Thyroid gland (tissue), 4 donors: ENCODE measurements at places on chromosomes 2 and 18. TPM values are rescaled to one million over a fixed set of nuclear protein-coding genes. Genes with fewer than 3 reads are reported as not detected.

Gene KCNIP3
- 46.8 TPM for total RNA-seq

Gene CD8B
- total RNA-seq, result 3.5 TPM

Gene STAM2
- 62.1 TPM for total RNA-seq

- no peaks in the 10 kb centered on the region for H3K4me1 ChIP-seq
- H3K27ac ChIP-seq, result peak overlapping the region; percentile 75
- no peaks in the 10 kb centered on the region for H3K27me3 ChIP-seq
- H3K4me3 ChIP-seq, result peak overlapping the region; percentile 47
Observed at GRCh38 chr18:63074981-63075404, 244.6 kb downstream of the BCL2 start.

DNA sequence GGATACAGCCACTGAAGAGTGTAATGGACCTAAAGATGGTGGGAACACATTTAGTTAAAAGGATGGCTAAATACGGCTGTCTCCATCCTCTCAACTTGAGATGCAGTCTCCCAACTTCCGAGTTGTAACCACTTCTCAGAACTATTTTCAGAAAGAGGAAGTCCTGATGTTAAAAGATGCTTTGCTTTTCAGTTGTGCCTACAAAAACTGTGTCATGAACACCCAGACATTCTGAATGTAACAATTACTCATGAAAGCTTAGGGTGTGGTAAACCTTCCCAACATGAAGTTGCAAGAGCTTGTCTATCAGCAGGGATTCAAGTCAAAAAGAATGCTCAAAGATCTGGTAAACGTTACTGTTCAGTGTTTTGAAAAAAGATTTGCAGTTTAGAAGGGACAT lies 147.9 kb downstream of the DOCK10 start:
- no peaks in the 10 kb centered on the region for H3K27me3 ChIP-seq
- no peak for DNase-seq
- no peak overlapping the region for H3K4me3 ChIP-seq
- H3K27ac ChIP-seq, result no peak overlapping the region
- no peaks in the 10 kb centered on the region for H3K4me1 ChIP-seq

DNA sequence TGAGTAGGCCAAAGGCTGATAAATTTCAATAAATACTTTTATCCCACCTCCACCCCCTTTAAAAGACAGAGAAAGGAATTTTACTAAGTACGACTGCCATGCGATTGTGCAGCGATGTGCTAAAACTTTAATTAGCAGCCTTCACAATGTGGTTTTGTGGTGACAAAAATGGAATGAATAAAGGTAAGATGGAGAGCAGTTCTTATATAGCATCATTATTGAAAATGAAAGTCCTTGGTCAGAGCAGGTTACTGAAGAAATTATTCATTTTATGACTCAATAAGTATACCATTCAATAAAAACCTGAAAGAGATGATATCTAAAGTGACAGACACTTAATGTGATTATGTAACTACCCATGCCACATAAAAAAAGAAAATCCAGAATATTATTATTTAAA lies 33.2 kb upstream of the MTIF2 start:
- no peak overlapping the region for H3K27ac ChIP-seq
- no peaks in the 10 kb centered on the region for H3K27me3 ChIP-seq
- H3K4me3 ChIP-seq, result no peak overlapping the region
- no peaks in the 10 kb centered on the region for H3K36me3 ChIP-seq
- DNase-seq, result no peak

GRCh38 chr2:240957656-240958365 lies 40.6 kb upstream of the SNED1 start:
- H3K4me3 ChIP-seq, result no peak overlapping the region
- peaks cover 80% of the 10 kb centered on the region for H3K4me1 ChIP-seq
- H3K36me3 ChIP-seq, result no peaks in the 10 kb centered on the region
- H3K27me3 ChIP-seq, result no peaks in the 10 kb centered on the region

GRCh38 chr2:30481323-30481800 lies 34.3 kb downstream of the LCLAT1 start:
- no peaks in the 10 kb centered on the region for H3K36me3 ChIP-seq
- peaks cover 5% of the 10 kb centered on the region for H3K4me1 ChIP-seq
- H3K4me3 ChIP-seq, result no peak overlapping the region
- no peak for DNase-seq
- H3K27me3 ChIP-seq, result no peaks in the 10 kb centered on the region

- H3K27me3 ChIP-seq, result no peaks in the 10 kb centered on the region
- peaks cover 17% of the 10 kb centered on the region for H3K4me1 ChIP-seq
- no peak overlapping the region for H3K4me3 ChIP-seq
- no peak overlapping the region for H3K27ac ChIP-seq
- peak; percentile 45 for DNase-seq
Observed at GRCh38 chr18:28045176-28045810, 131.6 kb downstream of the CDH2 start.

- H3K4me1 ChIP-seq, result no peaks in the 10 kb centered on the region
- peaks cover 8% of the 10 kb centered on the region for H3K27me3 ChIP-seq
- H3K4me3 ChIP-seq, result peak overlapping the region; percentile 26
- H3K36me3 ChIP-seq, result no peaks in the 10 kb centered on the region
- no peak overlapping the region for H3K27ac ChIP-seq
Observed at GRCh38 chr2:132038179-132038882, 123.4 kb downstream of the ANKRD30BL start.

- H3K36me3 ChIP-seq, result no peaks in the 10 kb centered on the region
- peak; percentile 88 for DNase-seq
- H3K27me3 ChIP-seq, result no peaks in the 10 kb centered on the region
- peak overlapping the region; percentile 78 for H3K27ac ChIP-seq
- no peak overlapping the region for H3K4me3 ChIP-seq
Observed at GRCh38 chr2:64404002-64404731, 49.8 kb upstream of the LGALSL start.
